ENCODE measurements at places on chromosomes 5 and 9. TPM values are rescaled to one million over a fixed set of nuclear protein-coding genes. Genes with fewer than 3 reads are reported as not detected.

Gene ZBTB6
- 11.6 TPM for polyA plus RNA-seq

Gene PTGER4
- 11.6 TPM for polyA plus RNA-seq

- no peak for DNase-seq
These were observed 77.0 kb upstream of the PITX1 start for GRCh38 chr5:135110785-135111596.

DNA sequence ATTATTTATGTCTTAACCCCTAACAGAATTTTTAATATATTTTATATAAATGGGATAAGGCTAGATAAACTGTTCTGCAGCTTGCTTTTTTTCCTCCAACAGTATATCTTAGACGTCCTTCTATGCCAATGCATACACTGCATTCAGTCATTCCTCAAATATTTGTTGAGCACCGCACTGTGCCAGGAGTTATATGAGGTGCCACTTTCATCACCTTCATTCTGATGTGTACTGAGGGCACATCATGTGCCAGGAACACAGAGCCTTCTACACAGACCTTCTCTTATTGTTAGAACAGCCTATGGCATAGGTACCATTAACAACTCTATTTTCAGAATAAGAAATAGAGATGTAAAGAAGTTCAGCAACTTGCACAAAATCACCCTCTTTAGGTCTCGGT is 570.1 kb downstream of the CDK5RAP2 start:
- DNase-seq, result no peak

Gene TMEM174
- polyA plus RNA-seq, result not detected

DNA sequence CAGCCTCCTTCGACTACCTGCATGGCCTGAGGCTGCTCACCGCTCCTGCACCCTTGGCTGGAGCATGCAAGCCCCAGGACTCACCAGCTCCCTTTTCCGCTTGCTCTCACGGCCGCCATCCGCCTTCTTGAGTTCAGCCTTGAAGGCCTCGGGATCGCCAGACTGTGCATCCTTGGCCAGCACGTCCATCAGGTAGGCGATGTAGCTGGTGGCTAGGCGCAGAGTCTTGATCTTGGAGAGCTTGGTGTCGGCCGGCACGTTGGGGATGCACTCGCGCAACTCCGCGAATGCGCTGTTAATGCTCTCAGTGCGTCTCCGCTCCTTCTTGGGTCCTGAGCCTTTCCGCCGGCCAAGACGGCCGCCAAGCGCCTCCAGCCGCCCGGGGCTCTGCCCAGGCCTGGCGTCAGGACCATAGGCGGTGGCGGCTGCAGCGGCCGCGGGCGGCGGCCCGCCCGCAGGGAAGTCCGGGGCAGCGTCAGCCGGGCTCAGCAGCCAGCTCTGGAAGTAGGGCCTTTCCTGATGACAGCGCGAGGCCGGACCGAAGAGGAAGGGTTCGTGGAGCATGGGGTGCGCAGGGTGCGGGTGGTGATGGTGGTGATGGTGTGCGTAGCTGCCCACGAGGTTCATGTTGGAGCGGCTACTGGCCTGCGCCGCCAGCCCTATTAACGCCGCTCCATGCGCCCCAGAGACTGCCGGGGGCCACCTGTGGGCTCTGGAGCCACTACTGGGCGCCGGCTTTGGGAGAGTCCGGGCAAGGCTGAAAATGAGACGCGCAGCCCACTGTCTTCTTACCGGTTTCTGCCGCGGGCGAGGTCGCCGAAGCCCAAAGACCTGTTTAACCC is 424 bp downstream of the HAND1 start:
- DNase-seq, result no peak

DNA sequence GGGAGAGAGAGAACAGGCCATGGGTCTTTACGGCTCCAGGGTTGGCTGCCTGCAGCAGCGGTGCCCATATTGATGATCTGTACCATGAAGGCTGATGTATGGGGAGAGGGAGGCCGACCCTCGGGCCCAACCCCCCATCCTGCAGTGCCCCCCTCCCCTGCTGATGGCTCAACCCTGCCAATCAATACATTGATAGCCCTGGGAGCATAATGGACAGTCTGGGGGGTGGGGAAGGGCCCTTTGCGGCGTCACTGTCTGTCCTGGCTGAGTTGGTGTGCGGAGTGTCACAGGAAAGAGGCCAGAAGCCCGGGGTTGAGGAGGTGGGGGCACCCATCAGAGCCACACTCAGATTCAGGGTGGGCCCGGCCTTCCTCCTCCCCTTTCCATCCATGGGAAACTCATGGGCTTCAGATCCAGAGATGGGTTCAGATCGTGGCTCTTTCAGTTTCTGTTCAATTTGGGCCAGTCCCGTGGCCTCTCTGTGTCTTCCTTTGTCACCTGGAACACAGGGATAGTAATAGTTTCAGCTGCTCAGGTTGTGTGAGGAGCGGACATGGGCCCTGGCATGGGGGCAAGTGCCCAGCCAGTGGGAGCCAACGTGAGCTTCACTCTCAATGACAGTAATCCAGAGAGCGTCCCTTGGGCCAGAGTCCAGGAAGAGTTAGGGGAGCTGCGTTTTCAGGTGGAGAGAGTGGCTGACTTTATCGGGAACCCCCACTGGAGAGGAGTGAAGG is 9.5 kb downstream of the FGF18 start:
- DNase-seq, result no peak
